CD4-positive, alpha-beta T cell (primary cell): ENCODE measurements at places on chromosomes 13 and 19.

- no peak for DNase-seq
These were observed 7.0 kb upstream of the RAB8A start for GRCh38 chr19:16104722-16105121.

DNA sequence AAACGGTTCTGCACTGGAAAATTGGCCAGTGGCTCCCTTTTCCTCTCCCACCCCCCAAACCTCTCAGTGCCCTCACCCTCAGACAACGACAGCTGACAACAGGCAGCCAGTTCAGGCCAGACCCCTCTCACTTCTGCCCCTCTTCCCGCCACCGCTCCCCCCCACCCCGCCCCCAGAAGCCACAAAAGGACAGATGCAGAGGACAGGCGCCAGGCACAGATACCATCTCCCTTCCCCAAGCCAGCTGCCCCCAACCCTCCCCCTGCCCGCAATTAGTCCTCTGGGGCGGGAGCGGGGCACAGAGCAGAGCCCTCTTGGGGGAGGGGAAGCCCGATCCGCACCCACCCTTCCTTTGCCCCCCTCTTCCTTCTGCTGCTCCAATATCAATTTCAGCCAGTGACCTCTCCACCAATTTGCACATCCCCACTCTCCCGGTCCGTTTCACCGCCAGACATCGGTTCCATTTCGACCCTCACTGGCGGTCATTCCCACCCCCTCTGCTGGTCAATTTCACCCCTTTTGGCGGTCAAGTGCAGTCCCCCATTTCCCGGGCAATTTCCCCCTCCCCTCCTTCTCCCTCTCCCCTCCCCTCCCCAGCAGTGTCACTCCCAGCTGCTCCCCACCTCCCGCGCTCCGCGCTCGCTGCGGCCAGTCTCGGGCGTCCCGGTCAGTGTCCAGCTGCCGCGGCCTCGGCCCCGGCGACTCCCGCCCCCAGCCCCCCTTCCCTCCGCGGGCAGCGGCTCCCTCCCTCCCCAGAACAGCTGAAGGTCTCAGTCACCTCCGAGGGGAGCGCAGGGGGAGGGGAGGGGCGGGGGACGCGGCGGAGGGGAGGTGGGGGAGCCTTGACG, at the start of gene SHD:
Gene SHD, plus strand, starts transcription at position 848 of the 848 bp plus-strand sequence. CDS start 798 bp downstream, outside the sequence.
- DNase-seq = no peak

DNA sequence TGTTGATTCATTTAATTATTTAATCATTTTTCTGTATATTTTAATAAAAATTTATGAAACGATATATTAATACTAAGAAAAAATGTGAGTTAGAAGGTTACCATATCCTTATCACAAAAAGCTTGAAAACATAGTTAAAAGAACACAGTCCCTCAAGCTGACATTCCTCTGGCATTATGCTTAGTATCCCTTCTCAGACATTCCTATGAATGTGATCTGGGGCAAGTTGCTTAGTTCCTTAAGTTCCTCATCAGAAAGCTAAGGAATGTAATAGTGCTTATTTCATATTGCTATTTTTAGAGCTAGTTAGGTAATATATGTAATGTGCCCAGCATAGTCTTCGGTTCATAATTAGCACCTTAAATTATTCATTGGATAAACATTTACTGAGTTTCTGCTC, 122.8 kb downstream of the MTUS2 start:
- DNase-seq = no peak

DNA sequence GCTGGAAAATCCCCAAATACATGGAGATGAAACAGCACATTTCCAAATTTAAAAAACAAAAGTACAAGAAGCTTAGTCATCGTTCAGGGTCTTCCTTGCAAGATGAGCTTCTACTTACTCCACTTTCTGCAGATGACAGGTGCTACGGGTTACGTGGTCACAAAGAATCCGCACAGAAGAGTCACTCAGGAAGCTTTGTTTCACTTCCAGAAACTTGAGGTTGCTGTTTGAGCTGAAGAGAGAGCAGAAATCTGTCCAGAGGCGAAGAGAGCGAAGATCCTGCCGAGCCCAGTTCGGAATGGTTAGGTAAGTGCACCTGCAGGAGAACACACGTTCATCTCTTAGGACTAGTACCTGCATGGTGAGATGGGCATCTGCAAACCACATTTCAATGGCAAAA, 9.4 kb downstream of the NLRP7 start:
- no peak for DNase-seq

- no peak for DNase-seq
These were observed 15.1 kb downstream of the CUL4A start for GRCh38 chr13:113224486-113224885.
